GM19239 (cell line): ENCODE measurements at places on chromosomes 5 and 9.

- DNase-seq, result no peak
Measured at GRCh38 chr9:70902692-70903131, 218.7 kb downstream of the TRPM3 start.

DNA sequence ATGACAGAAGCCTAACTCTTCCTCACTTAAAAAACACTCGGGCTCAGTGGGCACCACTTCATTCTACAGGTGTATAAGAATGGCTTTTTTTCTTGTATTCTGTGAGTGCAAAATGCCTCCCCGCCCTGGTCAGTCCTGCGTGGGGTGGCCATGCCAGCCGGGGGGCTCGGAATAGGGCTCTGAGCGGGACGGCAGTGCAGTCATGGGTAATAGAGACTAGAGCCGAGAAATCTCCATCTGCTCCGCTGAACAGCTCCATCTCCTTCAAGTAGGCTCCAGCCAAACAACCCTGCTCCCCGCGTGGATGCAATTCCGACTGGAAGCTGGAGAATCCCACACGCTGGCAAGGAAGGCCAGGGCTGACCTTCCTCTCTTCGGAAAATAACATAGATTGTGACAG, 317.0 kb upstream of the IRX4 start:
- no peak for DNase-seq

DNA sequence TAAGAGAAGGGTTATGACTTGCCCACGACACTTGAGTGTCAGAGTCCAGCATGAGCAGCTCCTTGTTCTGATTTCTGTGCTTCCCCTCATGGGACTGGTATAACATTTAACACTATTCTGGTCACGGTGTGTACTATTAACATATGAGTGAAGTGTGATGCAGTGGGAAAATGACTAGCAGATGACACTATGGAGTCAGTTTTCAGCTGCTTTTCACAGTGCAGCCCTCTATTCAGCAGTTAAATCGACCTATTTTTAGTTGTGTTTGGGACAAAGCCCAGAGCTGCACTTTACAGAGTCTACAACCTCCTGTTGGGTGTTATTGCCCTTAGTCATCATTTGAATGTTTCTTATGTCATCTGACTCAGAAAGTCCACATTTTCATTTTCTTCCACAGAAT, 59.1 kb downstream of the CHSY3 start:
- no peak for DNase-seq

DNA sequence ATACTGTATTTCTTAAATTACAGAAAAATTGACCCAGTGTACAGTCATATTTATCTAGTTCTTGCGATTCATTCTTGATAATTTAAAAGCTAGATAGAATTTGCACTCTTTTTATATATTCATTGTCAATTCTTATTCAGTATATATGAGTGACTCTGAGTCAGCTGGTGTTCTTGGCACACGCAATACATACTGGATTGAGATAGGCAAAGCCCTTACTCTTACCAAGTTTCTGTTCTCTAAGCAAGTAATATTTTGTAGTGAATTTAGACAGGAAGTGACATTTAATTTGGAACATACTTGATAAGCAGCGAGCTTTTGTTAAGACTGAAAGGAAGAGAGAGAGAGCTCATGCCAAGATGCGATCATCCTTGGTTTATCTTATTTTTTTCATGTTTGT, 57.7 kb downstream of the GPBP1 start:
- no peak for DNase-seq

GRCh38 chr9:126392662-126393371, 66.2 kb downstream of the MVB12B start:
- DNase-seq, result no peak

GRCh38 chr5:135966165-135966564, 11.4 kb upstream of the LECT2 start:
- no peak for DNase-seq

DNA sequence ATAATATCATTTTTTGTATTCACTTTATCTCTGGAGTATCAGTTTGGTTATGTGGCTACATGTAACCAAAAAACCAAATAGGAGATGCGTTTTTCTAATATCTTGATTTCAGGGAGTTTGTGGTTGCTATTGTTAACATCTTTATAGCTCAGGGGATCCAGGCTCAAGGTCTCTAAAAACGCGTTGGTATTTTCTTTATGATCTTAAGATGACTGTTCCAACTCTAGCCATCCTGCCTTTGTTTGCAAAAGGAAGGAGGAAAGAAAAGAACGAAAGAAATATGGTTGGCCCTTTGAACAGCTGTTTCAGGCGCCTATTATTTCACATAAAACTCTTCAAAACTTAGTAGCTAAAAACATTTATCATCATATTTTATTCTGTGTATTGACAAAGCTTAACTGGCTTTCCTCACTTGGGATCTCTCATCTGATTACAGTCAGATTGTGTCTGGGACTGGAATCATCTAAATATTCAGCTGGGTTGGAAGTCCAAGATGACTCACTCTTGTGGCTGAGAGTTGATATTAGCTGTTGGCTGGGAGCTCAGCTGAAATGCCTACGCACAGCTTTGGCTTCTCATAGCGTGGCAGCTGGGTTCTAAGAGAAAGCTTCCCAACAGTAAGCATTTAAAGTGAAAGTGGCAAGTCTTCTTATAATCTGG, 60.1 kb downstream of the FAM174A start:
- no peak for DNase-seq

DNA sequence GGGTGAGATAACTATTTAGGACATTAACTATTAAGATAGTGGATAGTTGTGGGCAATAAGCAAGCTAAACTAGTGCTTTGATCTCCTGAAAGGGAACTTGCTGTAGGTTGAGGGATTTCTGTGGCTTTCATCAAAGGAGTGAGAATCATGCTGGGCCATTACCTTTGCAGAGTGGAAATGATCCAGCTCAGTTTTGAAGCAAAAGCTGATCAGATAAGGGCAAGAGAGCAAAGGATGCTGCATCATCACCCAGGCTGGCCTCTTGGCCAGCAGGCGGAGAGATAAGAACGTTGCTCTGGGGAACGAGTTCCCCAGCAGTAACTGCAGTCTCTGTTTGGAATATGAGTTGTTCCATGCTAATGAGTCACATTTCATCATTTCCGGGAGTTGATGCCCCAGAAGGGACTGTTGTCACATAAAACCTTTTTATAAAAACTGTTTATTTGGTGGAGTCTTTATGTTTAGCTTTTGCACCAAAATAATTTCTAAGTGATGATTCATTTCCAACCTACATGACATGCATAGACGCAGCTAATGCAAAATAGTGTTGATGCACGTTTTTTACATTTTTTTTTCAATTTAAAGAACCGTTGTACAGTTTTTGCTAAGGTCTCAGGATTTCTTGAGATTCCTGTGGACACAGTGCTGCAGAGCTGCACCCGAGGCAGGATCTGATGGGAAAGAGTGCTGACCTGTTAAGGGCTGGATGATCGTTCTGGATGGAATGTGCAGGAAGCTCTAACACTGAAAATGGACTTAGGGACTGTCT, 99.3 kb downstream of the ACTBL2 start:
- no peak for DNase-seq

- no peak for DNase-seq
Measured at GRCh38 chr9:1386420-1386819, 336.3 kb downstream of the DMRT2 start.

GRCh38 chr5:14917719-14918118, 46.1 kb upstream of the ANKH start:
- DNase-seq, result no peak

DNA sequence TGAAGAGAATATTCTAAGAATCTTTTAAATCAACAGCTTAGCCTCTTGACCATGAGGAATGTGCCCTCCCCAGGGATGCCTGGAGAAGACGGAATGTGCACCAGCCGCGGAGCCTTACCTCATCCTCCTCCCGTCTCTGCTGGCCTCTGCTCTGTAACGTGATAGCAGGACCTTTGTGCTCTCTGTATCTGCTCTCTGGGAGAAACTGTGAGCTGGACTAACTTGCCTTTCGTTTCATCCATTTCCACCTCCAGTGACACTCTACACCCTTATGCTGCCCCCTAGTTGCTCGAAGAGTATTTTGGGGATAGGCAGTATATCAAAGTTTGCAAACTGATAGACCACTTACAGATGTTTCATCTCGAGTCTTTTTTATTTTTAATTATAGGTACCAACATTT, 141.4 kb downstream of the NPR3 start:
- no peak for DNase-seq

GRCh38 chr9:127021664-127022363, 100.6 kb downstream of the ANGPTL2 start:
- no peak for DNase-seq

- no peak for DNase-seq
Measured at GRCh38 chr9:23011669-23012068, 565.0 kb downstream of the DMRTA1 start.

- no peak for DNase-seq
Measured at GRCh38 chr9:94909965-94910730, 183.6 kb downstream of the AOPEP start.

GRCh38 chr9:71748280-71748743, 20.0 kb downstream of the CEMIP2 start:
- DNase-seq, result no peak

- no peak for DNase-seq
Measured at GRCh38 chr5:111618623-111619271, 106.4 kb upstream of the STARD4 start.

DNA sequence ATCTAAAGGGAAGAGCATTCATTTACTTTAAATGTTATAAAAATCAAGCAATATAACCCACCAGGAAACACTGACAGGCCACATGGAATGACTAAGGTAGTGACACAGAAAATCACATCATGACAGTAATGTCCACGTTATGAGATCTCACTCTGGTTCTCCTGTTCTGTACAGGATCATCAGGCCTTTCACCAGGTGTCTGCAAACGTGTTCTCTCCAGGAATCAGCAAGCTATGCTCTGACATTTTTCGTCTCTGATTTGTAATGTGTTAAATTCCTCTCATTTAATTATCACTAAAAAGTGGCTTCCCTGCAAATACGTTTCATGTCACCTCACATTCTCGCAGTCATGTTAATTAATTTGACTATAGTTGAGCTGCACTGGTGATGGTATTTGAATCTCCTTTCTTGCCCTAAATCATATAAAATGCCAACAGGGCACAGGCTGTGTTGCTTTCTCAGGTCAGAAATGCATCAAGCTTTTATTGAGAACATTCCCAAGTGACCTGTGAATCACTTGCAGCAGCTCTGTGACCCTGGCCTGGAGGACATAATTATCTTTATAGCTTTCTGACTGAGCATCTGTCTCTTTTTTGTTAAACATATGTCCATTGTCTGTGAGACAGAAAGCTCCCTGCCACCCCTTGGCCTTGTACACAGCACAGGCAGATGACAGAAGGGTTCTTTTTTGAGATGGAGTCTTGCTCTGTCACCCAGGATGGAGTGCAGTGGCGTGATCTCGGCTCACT, 196.2 kb downstream of the DIRAS2 start:
- no peak for DNase-seq

DNA sequence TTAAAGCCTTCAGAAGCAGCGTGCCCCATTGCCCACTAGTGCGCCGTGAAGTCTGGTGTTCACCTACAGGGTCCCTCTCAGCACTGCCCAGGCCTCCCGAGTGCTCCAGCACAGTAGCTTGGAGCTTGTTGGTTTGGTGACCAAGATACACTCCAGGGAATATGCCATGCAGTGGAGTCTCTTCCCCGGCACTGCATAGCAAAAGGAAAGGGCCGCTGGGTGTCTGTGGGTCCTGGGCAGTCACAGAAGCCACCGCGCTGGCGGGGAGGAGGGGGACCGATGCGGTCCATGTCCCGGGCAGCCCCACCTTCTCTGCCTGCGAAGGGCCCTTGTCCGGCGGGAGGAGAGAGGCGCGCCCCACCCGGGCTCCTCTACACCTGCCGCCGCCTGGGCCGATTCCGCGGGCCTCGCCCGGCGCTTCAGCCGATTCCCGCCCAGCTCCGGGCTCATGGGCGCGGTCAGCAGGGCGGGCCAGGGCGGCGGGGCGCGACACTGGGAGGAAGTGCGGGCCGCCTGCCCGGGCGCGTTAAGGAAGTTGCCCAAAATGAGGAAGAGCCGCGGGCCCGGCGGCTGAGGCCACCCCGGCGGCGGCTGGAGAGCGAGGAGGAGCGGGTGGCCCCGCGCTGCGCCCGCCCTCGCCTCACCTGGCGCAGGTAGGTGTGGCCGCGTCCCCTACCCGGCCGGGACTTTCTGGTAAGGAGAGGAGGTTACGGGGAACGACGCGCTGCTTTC, at the start of gene SYK:
Gene SYK (plus strand): TSS at position 579 of the 732 bp plus-strand sequence. CDS start 42,080 bp downstream, outside the sequence.
- no peak for DNase-seq

GRCh38 chr9:80061940-80062339, 490.2 kb downstream of the TLE4 start:
- DNase-seq, result no peak

DNA sequence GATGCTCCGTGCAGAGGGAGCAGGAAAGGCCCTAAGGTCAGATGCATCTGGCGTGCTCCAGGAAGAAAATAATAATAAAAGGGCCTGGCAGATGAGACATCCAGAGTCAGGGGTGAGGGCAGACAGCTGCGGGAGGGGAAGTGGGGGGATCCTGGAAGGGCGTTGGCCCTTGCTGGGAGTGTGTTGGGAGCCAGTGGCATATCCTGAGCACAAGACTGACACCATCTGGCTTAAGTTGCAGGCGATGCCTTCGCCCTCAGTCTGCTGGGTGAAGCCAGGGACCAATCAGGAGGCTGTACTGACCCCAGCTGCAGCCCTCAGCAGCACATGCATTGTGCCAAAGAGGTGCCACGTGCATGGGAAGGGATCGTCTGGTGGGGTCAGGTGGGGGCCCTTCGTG, 3.8 kb downstream of the OR2V2 start:
- DNase-seq, result no peak

DNA sequence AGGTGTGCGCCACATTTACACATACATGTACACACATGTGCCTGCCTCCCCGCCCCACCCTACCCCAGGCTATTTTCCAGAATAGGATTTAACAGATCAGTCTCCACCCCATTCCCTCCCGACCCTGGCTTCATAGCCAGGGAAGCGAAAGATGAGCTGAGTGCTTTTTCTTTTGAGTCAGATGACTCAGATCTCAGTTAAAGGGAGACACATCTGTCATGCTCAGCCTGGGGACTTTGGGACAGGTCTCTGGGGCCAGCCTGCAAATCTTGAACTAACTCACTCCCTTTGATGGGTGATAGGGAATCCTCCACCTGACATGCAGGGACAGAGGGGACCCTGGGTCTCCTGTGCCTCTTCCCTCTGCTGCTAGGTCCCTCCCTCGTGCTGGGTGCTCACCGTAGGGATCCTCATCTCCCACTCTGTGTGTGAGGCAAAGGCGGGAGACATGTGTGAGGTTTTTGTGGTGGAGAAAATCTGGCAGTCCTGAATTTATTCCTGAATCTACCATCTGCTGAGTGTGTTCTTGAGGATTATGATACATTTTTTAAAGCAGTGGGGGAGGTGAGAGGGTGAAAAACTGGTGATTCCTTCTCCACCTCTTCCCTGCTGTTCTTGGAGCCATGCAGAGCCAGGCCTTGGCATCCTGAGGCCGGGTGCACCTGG, 37.7 kb downstream of the NEUROG1 start:
- DNase-seq, result no peak

GRCh38 chr5:52728686-52729085, 59.0 kb upstream of the ITGA1 start:
- DNase-seq, result no peak
